NCI-H510A treated with DMSO at 0.1 percent for 48 hours (cell line): ENCODE measurements at places on chromosomes 7 and 10.

- no peak for DNase-seq
These were observed 5.7 kb downstream of the FAM221A start for GRCh38 chr7:23685731-23686130.

- DNase-seq, result no peak
These were observed 269.0 kb downstream of the DIP2C start for GRCh38 chr10:420154-421121.

DNA sequence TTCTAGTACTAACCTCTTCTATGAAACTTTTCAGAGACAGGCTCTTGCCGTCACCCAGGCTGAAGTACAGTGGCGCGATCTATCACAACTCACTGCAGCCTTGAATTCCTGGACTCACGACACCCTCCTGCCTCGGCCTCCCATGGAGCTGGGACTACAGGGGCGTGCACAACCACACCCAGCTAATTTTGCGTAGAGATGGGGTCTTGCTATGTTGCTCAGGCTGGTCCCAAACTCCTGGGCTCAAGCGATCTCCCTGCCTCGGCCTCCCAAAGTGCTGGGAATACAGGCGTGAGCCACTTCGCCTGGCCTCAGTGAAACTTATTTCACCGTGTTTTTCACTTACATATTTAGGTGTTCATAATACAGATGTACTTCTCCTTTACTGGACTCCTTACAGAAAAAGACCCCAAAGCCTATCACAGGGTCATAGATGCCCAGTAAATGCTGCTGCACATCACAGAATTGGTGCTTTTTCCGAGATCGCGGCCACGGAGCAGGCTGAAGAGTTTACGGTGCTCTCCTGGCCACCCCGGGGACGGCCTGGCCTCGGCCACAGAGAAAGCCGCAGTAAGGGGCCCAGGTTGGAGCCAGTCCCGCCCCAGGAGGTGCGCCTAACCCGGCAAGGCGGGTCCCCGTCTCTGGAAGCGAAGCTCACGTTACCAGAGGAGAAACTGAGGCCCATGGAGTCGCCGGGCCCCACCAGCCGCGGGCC lies 595 bp downstream of the TBL2 start:
- DNase-seq, result peak; percentile 11

- DNase-seq, result no peak
These were observed 594.5 kb upstream of the DPP6 start for GRCh38 chr7:153457746-153458145.

- DNase-seq, result no peak
These were observed 13.1 kb downstream of the STX1A start for GRCh38 chr7:73706126-73707044.
